ENCODE measurements at places on chromosomes 1 and 21.

DNA sequence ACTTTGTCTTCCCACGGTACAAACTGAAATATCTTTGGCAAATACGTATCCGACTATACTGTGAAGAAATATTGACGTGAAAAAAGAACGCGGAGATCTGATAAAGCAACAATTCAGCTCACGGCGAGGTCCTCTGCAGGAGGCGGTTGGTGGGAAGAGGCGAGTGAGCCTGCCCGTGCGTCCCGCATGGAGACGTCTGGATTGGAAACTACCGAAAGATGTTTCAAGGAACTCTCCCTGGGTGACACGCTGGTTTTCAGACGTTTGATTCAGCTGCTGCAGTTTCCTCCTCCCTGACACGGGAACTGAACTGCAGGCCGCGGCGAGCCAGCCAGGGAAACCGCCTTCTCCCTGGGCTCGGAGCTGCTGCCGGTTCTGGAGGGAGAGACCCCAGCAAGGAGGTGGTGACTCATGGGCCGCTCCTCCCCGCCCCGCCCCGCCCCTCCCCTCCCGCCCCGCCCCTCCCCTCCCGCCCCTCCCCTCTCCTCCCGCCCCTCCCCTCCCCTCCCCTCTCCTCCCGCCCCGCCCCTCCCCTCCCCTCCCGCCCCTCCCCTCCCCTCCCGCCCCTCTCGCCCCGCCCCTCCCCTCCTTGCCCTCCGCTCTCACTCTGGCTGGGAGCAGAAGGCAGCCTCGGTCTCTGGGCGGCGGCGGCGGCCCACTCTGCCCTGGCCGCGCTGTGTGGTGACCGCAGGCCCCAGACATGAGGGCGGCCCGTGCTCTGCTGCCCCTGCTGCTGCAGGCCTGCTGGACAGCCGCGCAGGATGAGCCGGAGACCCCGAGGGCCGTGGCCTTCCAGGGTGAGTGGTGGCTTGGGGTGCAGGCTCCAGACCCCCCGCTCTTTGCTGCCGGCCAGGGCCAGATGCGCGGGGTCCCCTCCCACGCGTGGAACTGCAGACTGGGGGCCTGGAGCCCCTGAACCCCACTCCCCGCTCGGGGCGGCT, at the start of gene COL6A1:
TSS of gene COL6A1 (plus strand) at position 620 of the 941 bp plus-strand sequence. CDS start at position 701, 81 bp downstream.
- peak; percentile 98 for DNase-seq

DNA sequence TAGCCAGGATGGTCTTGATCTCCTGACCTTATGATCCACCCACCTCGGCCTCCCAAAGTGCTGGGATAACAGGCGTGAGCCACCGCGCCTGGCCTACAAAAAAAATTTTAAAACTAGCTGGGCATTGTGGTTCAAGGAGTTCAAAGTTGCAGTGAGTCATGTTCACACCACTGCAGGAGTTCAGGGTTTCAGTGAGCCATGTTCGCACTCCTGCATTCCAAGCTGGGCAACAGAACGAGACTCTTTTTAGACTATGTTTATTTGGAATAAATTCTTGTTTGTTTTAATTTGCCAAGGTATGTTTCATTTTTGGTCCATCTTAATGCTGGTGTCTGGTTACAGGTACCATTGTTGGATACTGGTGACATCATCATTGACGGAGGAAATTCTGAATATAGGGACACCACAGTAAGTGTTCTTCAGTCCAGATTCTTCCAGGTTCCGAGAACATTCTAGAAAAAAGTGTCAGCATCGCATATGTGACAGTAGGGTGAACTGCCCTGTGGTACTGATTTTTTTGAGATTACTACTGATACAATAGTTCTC, 3.9 kb downstream of the PGD start:
- no peak for DNase-seq

- no peak for DNase-seq
These were observed 3.0 kb upstream of the TMEM54 start for GRCh38 chr1:32903991-32904785.

- no peak for DNase-seq
These were observed 35.8 kb downstream of the SLC30A7 start for GRCh38 chr1:100931716-100932115.

GRCh38 chr1:21270086-21270689, 20.1 kb downstream of the ECE1 start:
- no peak for DNase-seq

- DNase-seq, result no peak
These were observed 482 bp downstream of the GRIK1 start for GRCh38 chr21:29939104-29939923.

- DNase-seq, result no peak
These were observed 172.8 kb downstream of the ACTL8 start for GRCh38 chr1:17927952-17928351.
